ENCODE measurements at places on chromosomes 4 and X. TPM values are rescaled to one million over a fixed set of nuclear protein-coding genes. Genes with fewer than 3 reads are reported as not detected.

GRCh38 chr4:150874338-150875226, 140.5 kb downstream of the LRBA start:
- peaks cover 7% of the 10 kb centered on the region for H3K36me3 ChIP-seq
- no peaks in the 10 kb centered on the region for H3K4me1 ChIP-seq
- DNase-seq, result no peak
- no peaks in the 10 kb centered on the region for H3K27me3 ChIP-seq

Gene USP17L11
- total RNA-seq, result not detected

DNA sequence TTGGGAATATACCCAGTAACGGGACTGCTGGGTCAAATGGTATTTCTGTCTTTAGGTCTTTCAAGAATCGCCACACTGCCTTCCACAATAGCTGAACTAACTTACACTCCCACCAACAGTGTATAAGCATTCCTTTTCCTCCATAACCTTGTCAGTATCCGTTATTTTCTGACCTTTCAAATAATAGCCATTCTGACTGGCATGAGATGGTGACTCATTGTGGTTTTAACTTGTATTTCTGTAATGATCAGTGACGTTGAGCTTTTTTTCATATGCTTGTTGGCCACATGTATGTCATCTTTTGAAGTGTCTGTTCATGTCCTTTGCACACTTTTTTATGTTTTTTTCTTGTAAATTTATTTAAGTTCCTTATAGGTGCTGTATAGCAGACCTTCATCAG, 81.2 kb downstream of the ADAM29 start:
- H3K36me3 ChIP-seq, result no peaks in the 10 kb centered on the region
- H3K4me1 ChIP-seq, result no peaks in the 10 kb centered on the region
- no peak overlapping the region for H3K4me3 ChIP-seq
- H3K27ac ChIP-seq, result no peak overlapping the region

GRCh38 chrX:86348669-86349068, 200.4 kb downstream of the DACH2 start:
- H3K4me1 ChIP-seq, result no peaks in the 10 kb centered on the region
- H3K4me3 ChIP-seq, result no peak overlapping the region
- H3K27ac ChIP-seq, result no peak overlapping the region
- H3K36me3 ChIP-seq, result no peaks in the 10 kb centered on the region

Gene HSFX4
- not detected for total RNA-seq

- no peaks in the 10 kb centered on the region for H3K27me3 ChIP-seq
- H3K36me3 ChIP-seq, result no peaks in the 10 kb centered on the region
- no peak overlapping the region for H3K27ac ChIP-seq
- no peak overlapping the region for H3K4me3 ChIP-seq
These were observed 103.4 kb upstream of the GRXCR1 start for GRCh38 chr4:42789041-42789567.

DNA sequence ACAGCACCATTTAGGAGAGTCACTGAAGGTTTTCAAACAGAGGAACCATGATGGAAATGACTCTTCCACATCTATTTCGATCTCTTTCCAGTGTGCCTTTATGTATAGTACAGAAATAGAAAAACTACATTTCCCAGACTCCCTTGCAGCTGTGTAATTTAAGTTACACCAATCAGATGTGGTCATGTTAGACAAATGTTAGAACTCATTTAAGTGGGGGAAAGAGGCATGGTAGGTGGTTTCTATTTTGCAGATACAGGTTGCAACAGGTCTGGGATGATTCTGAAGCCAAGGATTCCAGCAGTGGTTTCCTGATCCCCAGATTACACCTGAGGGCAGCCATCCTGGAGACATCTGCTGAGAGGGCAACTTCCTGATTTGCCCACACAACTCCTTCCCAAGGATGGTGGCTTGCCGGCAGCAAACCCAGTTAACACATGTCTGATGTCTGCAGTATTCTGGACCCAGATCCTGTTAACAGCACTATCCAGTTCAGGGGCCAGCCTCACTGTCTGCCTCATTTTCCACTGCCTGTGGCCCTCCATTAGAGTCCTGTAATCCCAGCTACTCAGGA, 38.7 kb upstream of the PDK3 start:
- H3K4me1 ChIP-seq, result no peaks in the 10 kb centered on the region
- H3K27ac ChIP-seq, result no peak overlapping the region
- no peak overlapping the region for H3K4me3 ChIP-seq
- H3K36me3 ChIP-seq, result no peaks in the 10 kb centered on the region
- no peaks in the 10 kb centered on the region for H3K27me3 ChIP-seq
- DNase-seq, result peak; percentile 23

DNA sequence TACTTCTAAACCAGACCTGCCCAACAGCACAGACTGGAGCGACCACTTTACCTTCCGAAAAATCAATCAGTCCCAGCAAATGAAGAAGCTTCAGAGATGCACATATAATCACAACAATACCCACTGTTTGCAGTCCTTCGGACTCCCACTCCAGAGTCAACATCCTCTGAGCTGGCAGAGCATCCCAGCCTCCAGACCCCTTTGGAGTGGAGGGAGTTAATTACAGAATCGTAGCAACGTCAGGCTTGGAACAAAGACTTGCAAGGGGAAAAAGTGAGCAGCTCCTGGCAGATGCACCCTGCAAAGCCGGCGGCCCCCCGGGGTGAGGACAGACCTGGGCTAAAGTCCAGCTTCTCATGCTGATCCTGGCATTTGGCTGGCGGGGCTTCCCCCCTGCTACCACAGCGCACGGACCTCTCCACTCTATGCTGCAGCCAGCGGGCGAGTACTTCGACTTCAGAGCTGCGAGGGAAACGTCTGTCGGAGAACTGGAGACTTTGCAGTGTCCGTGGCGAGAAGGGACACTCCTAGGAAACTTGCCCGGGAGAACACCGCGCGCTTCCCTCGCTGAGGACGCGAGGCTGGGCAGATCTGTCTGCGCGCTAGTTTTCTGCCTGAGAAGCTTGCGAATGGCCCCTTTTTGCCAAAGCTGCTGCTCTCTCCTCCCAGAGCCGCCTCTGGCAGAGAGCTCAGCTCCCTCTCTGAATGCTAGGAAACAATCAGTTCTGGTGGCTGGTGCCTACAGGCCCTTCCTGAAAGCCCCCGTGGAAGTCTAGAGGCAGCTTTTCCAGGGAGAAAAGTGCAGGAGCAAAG, 283.7 kb downstream of the PACRGL start:
- no peaks in the 10 kb centered on the region for H3K36me3 ChIP-seq
- no peak for DNase-seq
- no peaks in the 10 kb centered on the region for H3K27me3 ChIP-seq
- no peak overlapping the region for H3K4me3 ChIP-seq
- H3K4me1 ChIP-seq, result no peaks in the 10 kb centered on the region

GRCh38 chrX:17674601-17675000, 62.7 kb upstream of the SCML1 start:
- H3K4me1 ChIP-seq, result no peaks in the 10 kb centered on the region

DNA sequence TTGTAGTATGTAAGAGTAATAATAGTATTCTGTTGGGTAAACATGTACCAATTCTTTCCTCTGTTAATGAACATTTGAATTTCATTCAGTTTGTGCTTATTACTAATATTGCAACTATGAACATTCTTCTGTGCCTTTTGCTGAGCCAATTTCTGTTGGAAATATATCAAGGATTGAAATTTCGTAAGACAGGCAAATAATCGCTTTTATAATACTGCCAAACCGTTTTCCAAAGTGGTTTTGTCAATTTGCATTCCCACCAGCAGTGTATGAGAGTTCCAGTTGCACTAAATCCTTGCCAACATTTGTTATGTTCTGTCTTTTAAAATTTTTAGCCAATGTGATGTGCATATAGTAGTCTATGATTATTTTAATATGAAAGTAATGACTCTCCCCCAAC, 38.6 kb downstream of the MAGEB17 start:
- H3K4me1 ChIP-seq, result no peaks in the 10 kb centered on the region
- no peak for DNase-seq
- H3K4me3 ChIP-seq, result no peak overlapping the region

Gene IQCM
- total RNA-seq, result not detected

DNA sequence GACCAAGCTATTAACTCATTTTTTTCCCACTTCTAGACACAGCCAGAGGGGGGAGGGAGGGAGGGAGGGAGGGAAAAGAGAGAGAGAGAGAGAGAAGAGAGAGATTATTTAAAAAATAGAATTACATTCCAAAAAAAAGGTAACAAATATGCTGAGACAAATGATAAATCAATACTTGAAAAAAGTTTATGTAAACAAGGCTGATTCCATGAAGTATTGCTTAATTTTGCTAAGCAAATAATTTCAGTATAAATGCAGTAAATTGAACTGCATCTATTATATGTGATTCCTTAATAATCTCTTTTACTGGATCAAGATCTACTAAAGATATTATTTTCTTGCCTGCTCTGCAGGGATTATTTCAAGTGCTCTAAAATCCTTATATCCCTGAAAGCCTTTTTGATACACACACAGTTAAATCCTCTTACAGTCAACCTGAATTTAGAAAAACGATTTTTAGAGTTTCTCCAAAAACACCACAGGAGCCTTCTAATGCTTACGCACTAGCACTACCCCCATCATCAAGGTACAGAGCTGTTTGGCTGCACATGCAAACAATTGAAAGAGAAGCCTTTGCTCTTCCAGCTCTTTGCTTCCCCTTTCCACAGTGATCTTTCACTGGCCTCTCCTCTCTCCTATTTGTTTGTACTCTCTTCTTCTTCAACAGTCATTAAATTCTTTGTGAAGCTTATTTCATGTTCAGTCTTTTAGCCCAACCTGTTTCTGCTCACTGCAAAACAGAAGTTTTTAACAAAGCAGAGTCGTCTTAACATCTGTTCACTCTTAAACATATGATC, 426.3 kb upstream of the FAM241A start:
- no peak overlapping the region for H3K4me3 ChIP-seq
- H3K27me3 ChIP-seq, result no peaks in the 10 kb centered on the region
- no peak for DNase-seq

Gene PNMA3
- 3.3 TPM for total RNA-seq

Gene NXF3
- total RNA-seq, result not detected

GRCh38 chr4:76836860-76837562, 60.9 kb downstream of the SOWAHB start:
- H3K36me3 ChIP-seq, result no peaks in the 10 kb centered on the region
- DNase-seq, result no peak
- no peaks in the 10 kb centered on the region for H3K4me1 ChIP-seq
- no peak overlapping the region for H3K4me3 ChIP-seq
- H3K27ac ChIP-seq, result no peak overlapping the region

- no peaks in the 10 kb centered on the region for H3K27me3 ChIP-seq
- H3K36me3 ChIP-seq, result no peaks in the 10 kb centered on the region
These were observed 1016.5 kb downstream of the SH3BGRL start for GRCh38 chrX:82218361-82218760.

Gene BCLAF3
- 21.1 TPM for total RNA-seq

Gene FGF2
- total RNA-seq, result not detected

All from B cell (primary cell).